ENCODE measurements at places on chromosomes 5 and 9. TPM values are rescaled to one million over a fixed set of nuclear protein-coding genes. Genes with fewer than 3 reads are reported as not detected.

DNA sequence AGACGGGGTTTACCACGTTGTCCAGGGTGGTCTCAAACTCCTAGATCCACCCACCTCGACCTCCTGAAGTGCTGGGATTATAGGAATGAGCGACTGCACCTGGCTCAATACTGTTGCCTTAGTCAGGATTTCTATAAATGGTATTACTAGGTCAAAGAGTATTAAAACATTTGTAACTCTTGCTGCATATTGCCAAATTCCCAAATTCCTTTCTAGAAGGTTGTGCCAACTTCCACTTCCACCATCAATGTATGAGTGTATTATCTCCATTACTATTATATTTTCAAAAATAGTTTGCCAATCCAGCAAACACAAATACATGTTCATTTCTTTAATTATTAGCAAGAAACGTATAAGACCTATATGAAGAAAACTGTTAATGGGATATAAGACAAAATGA, 10.6 kb downstream of the PTGR1 start:
- DNase-seq = no peak

- no peak for DNase-seq
Observed at GRCh38 chr9:70692431-70692830, 278.0 kb upstream of the KLF9 start.

- no peak for DNase-seq
Observed at GRCh38 chr9:106830527-106831150, 32.3 kb upstream of the ZNF462 start.

DNA sequence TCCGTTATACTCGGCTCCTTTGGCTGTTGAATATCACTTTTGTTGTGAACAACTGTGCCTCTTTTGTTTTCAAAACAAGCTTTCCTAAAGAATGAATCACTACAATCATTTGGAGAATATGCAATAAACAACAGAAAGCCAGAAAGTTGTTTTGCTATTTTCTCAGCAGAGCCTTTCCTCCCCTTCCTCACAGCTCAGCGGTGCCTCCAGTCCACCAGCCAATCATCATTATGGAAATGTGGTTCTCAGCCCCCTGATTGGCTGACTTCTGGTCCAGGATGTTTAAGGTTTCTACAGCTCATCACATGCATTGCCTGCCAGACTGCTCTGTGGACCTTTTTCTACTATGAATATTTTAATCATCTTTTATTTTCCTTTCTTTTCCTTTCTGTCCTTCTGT, 9.1 kb upstream of the ZNF608 start:
- DNase-seq = no peak

Gene SNCB
- not detected for polyA plus RNA-seq

Gene ADRB2
- polyA plus RNA-seq = 1.0 TPM

All from forelimb muscle (tissue), 1 donor.